ENCODE measurements at places on chromosomes 6 and 20.

- no peak for DNase-seq
Observed at GRCh38 chr6:27156874-27157458, 90.5 kb upstream of the PRSS16 start.

GRCh38 chr6:33075568-33076405, at the start of gene HLA-DPB1:
TSS of gene HLA-DPB1 (plus strand) at chr6:33075990. CDS start at chr6:33076042, 52 bp downstream.
- DNase-seq = no peak

DNA sequence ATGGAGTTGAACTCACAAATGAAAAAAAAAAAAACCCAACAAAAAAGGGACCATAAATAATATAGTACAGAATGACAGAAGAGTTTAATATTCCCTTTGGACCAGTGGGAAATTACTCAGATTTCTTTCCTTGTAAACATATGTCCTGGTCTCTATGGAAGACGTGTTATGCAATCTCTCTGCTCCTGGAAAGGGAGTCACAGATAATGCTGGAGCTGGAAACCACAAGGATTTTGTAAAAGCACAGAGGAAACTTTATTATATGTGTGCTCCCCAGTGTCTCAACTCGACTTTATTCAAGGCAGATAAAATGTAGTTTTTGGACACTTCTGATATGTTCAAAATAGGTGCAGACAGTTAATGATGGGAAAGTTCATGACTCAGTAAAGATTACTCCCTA, 88.1 kb upstream of the ZFP64 start:
- no peak for DNase-seq

DNA sequence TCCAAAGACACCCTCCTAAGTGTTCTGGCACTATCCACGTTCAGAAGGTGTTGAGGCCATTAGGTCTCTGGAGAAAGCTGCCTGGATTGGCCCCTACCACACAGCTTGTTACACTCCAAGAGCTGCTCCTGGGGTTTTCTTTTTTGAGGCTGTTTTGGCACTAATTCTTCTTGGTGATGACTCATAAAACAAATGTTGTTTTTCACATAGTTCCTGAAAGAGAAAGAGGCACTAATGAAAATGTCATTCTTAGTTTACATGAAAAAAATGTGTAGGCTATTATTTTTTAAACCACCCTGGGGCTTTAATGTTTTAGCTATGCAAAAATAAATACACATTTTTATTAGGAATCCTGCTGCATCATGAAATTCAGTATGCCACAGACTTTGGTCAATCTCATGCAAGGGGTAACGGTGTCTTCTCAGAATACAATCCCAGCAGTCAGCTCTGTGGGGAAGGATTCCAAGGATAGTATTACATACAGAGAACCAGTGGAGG, 38.1 kb downstream of the TBPL1 start:
- peak; percentile 79 for DNase-seq

GRCh38 chr20:41577129-41578009, 40.8 kb downstream of the CHD6 start:
- no peak for DNase-seq

DNA sequence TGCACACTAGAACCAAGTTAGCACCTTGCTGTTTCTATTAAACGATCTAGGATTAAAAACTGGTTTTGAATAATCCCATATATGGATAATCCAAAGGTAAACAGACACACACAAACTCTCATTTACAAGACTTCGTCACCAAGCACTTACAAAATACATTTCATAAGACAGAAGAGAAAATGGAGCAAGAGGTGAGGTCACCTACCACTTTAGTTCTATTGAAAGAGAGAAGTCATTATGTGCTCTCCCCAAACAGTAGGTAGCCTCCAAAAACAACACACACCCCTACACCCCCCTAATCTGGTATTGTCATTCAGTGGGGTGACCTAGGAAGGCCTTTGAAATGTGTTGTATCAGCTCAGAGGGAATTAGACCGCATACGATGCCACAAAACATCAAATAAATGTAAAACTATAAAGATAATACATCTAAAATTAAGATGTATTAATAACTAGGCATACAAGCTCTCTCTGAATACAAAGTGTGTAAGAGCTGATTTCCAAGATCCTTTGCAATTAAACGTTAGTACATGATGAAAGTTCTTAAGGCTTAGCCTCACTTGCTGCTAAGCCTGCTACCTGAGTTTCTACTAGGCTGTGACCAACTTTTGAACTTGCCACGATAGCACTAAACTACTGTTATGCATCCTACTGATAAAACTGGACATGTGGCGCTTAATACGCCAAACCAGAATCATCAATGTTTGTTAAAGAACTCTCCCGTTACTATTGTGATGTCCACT, 1.6 kb downstream of the SRPK1 start:
- no peak for DNase-seq

- no peak for DNase-seq
Observed at GRCh38 chr6:168541307-168541706, 100.3 kb downstream of the SMOC2 start.

DNA sequence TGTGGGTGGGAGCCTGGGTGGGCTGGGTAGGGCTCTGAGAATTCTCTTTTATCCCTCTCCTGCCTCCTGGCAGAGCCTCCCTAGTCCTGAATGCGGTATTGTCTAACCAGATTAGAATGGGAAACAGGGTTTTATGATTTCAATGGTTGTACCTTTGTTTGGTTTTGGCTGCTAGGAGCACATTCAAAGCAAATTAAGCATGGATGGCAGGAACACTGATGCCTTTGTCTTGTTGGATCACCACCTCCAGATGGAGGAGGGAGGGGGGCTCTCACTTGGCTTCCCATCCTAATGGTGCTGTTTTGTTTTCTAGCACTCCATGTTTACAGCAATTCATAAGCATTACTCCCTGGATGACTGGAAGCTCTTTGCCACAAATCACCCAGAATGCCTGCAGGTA, 11.6 kb downstream of the GMPR start:
- no peak for DNase-seq

DNA sequence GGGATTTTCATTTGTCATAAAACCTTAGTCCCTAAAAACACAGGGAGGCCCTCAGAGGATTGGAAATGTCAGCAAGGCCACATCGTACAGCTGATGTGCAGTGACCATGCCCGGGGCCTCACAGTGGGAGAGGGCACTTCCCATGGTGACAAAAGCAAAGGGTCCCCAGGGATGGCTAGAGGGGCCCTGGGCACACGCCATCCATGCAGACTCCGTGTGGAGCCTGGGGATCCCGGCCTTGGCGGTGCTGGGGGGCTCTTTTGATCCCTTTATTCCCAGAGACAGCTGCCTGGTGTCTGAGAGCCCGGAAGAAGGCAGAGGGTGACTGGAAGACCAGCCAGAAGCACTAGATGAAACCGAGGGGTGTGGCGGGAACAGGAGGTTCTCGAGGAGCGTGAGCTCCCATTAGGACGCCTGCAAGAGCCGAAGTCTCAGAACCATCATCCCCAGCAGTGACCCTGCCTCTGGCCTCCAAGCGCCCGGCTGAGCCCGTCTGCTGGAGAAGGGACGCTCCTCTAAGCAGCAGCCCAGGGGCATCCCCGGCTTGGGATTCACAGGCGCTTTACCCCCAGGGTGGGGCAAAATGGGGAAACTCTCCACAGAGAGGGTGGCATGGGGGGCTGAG, 49.1 kb upstream of the FRMD1 start:
- DNase-seq = no peak

DNA sequence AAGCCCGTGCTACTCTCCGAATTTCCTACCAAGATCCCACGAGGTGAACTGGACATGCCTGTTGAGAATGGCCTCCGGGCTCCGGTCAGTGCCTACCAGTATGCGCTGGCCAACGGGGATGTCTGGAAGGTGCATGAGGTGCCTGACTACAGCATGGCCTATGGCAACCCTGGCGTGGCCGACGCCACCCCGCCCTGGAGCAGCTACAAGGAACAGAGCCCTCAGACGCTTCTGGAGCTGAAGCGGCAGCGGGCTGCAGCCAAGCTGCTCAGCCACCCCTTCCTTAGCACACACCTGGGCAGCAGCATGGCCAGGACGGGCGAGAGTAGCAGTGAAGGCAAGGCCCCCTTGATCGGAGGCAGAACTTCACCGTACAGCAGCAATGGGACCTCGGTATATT, 8.0 kb upstream of the FAM83D start:
- no peak for DNase-seq

DNA sequence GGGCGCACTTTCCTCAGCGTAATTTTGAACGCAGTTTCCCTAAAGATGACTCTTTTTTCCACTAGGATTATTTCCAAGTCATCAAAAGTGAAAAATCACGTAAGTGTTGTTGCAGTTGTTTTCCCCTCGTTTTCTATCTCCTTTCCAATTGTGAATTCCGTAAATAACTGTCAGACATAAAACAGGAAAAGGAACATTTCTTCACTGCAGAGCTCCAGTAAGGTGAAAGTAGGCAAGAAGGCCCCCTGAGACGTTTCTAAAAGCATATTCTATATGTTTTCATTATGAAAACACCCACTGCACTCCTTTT, 17.8 kb downstream of the HIVEP2 start:
- no peak for DNase-seq

GRCh38 chr6:43172104-43173007, 1.3 kb downstream of the SRF start:
- DNase-seq = no peak

DNA sequence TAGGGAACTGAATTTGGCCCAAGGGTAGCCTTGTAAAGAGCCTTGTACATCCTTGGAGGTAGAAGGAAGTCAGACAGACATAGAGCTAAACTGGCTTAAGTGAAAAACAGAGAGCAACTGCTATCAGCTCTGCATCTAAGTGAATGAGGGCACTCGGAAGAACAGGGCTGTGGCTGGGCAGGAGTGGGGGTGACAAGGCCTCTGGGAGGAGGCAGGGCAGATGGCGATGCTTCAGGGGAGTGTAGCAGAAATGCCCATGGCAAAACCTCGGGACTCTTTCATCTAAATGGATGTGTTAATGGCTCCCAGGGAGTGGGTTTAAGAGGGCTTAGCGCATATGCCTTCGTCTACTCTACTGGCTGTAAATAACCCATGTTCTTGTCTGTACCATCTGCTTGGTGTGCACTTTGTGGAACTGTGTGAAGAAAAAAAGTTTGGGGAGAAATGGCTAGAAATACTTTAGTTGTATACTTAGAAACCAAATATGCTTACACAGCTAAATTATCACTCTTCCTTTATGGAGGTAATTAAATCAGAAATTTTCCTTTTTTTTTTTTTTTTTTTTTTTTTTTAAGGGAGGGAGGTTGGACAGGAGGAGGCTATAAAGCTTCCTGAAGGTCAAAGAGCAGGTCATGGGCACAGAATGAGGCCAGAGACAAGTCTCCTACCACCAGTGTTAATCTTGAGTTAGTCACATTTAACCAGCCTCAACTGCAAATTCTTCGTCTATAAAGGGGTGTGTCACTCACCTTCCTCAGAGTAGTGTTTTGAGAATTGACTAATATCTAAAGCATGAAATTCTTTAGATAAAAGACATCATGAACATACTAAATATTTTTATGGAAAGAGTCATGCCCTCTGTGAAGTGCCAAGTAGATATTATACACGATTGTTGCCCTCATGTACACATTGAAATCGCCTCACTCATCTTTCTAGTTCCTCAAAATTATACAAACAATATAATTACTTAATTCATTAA, 60.9 kb downstream of the FYN start:
- no peak for DNase-seq

GRCh38 chr6:53686355-53686940, 20.9 kb upstream of the KLHL31 start:
- DNase-seq = no peak

DNA sequence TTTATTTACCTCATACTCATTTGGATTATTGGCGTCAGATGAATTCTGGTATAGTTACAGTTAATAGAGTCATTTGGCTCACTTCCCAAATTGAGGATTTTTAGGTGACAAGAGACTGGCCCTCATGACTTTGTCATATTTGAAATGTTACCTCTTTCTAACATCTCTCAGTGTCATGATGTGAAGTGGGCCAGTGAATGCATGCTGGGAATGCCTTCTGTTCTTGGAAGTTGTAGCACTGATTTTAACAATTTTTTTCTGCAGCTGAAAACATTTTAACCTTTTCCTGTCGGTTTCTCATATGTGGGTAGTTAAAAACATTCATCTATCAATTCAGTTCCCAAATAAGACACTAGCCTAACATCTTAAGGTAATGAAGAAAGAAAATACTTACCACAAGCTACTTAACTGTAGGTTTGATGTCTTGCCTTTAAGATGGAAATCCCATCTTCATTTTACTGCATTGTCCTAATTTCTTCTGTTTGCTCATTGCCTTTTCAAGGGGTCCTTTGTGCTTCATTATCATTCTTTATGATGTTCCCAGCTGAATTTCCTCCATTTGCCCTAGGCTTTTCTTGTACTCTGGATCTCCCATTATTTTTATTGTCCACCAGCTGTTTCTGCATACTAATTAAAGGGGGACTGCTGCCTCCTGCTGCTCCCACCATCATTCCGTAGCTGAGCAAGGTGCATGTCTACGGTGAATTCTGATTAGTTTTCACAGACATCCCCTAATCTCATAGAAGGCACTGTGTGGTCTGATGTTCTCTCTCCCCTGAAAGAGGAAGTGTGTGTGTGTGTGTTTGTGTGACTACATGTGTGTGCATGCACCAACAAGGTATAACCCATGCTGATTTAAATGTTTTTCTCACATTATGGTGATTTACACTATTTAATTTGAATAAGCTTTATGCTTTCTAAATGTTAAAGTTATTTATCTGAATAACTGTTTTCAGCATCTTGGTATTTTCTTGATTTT, 109.5 kb downstream of the B3GAT2 start:
- no peak for DNase-seq

- DNase-seq = no peak
Observed at GRCh38 chr6:107717781-107718180, 106.3 kb downstream of the SCML4 start.

- no peak for DNase-seq
Observed at GRCh38 chr20:19840111-19840710, 82.2 kb downstream of the RIN2 start.

Measured in NCI-H446 treated with DMSO at 0.1 percent for 48 hours (cell line).